ENCODE measurements at places on chromosomes 4 and X. TPM values are rescaled to one million over a fixed set of nuclear protein-coding genes. Genes with fewer than 3 reads are reported as not detected.

The RHOXF2 gene
- total RNA-seq: not detected

The ATP2B3 gene
- total RNA-seq: not detected

The WDR17 gene
- total RNA-seq: 0.70 TPM

The S100P gene
- total RNA-seq: 176 TPM

The GNRHR gene
- total RNA-seq: not detected

The KLHL8 gene
- 9.8 TPM for total RNA-seq

The NHS gene
- 0.71 TPM for total RNA-seq

The NOX1 gene
- total RNA-seq: not detected

The RRAGB gene
- total RNA-seq: 7.1 TPM

The PRSS12 gene
- not detected for total RNA-seq

The TAF7L gene
- not detected for total RNA-seq

GRCh38 chr4:6050551-6050950, 32.3 kb upstream of the C4orf50 start:
- DNase-seq: no peak

DNA sequence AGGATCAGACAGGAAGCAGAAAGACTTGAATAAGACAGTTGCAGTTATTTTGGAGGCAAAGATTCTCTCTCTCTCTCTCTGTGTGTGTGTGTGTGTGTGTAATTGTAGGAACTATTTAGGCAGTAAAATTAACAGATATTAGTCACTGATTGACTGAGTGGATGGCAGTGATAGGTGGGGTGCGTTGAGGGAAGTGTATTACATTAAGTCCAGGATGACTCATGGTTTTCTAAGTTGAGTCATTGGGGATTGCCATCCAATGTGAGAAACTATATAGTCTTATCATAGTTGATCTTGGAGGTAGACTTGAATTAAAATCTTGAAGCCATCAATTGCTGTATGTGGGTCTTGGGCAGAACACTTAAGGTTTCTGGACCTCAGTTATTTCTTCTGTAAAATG, 75.4 kb downstream of the AR start:
- DNase-seq: no peak

- DNase-seq: no peak
Measured at GRCh38 chr4:103098756-103099440, 736 bp downstream of the BDH2 start.

GRCh38 chr4:48005781-48006180, 10.7 kb downstream of the CNGA1 start:
- no peak for DNase-seq

DNA sequence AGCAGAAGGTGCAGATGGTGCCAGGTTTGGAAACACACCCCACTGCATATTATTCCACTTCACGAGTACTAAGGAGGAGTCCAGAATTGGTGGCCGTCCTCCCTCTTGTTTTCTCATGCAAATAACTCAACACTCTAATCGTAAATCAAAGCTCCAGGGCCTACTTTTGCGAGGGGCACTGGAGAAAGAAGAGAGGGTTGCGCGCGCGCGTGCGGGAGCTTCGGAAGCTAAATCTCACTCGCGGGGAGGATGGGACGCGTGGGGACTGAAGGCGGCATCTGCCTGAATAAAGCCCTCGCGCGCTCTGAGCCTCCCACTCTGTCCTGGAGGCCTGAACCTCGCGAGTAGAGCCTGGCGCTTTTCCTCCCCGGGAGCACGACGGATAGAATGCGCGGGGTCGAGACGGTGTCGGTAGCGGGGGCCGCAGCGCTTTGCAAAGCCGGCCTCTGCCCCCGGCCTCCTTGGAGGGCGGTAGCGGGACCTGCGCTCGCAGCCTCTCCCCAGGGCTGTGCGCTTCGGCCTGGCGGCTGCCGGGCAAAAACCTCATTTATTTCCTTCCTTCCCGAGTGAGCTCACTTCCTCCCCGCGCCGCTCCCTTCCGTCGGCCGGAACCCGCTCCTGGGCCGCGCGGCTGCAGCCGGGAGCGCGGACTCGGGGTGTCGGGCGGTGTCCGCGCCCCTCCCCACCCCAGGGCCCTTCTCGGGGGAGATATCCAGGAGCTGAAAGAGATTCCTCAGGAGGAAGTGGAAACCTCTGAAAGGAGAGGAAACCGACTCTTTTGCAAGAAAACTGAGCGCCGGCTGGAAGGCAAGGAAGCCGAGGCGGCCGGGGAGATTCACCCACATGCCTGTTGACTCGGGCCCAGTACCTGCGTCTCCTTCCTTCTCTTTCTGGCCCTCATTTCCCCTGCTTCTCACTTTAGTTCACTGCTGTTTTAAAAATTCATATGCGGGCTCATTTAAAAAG, 20.7 kb downstream of the HAND2 start:
- DNase-seq: no peak

DNA sequence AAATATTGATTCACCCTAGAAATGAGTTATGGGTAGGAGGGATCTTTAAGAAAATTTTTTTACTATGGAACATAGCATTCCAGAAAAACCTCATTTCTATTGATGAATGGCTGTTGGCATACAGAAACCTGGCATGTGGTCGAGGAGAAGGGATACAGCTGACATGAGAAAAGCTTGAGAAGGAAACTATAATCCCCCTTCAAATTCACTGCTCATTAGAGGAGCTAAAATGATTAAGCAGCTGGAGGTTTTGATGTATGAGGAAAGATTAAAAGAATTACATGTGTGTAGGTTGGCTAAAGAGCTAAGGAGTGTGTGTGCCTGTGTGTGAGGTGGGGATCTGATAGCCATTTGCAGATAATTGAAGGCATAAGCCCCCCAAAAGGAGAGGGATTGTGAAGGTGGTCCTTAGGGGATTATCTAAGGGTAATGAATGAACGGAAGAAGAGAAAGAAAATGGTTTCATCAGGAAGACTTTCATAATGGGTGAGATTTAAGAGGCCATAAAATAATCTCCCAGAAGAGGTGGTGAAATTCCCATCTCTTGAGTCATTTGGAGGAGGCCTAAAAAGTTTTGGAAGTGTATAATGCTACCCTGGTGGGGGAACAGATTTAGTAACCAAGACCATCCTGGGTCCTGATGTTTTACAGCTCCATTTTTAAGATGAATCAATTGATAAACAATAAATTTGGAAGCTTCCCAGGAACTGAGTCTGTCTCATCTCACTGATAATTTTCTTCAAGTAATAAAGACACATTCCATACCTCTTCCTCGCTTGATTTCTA, 272.0 kb upstream of the HAND2 start:
- no peak for DNase-seq

GRCh38 chr4:143381189-143382118, 44.8 kb downstream of the GAB1 start:
- DNase-seq: no peak

- DNase-seq: no peak
Measured at GRCh38 chr4:86338521-86338920, 21.3 kb downstream of the MAPK10 start.

DNA sequence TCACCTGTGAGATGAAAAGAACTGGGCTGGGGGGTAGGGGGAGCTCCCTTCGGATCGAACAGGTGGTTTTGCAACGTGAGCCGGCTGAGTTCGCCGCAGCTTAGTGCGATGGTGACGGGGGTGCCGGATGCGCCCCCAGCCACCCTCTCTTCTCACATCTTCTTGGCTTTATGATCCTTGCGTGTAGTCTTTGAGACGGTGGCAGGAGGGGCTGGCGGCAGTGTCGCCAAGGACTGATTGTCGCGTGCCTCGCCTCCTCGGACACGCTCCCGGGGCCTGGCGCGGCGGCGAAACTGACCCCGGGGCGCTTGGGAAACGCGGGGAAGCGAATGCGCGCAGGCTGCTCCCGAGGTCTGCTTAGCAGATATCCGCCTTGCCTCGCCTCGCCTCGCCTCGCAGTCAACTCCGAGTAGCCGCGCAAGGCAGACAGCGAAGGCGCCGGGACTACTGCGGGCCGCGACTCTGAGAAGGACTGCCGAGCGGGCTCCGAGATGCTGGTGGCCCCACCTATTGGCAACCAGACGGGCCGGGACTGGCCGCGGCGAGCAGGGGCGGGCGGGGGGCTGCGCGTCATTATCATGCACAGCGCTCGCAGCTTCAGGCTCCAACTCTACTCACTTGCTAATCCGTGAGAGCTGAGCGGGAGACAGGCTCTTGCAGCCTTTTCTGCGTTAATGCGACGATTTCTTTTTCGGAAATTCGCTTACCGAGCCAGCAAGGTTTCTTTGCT, 1.5 kb downstream of the GRID2 start:
- DNase-seq: no peak

DNA sequence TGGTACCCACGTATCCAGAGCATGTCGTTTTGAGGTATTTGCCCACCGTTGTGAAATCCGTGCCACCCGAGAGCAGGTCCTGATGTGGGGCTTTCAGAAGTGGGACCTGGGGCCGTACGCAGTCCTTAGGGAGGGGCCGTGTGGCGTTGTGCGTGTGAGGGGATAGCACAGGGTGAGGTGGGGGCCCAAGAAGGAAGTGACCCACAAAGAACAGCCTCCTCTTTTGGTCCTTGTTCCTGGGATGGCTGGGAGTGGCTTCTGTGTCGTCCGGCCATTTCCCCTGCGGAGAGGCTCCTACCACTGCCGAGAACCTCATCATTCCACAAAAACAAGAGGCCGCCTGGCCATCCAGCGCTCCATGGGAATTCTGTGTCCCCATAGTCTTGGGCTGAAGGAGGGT, 17.0 kb upstream of the MSANTD1 start:
- no peak for DNase-seq

DNA sequence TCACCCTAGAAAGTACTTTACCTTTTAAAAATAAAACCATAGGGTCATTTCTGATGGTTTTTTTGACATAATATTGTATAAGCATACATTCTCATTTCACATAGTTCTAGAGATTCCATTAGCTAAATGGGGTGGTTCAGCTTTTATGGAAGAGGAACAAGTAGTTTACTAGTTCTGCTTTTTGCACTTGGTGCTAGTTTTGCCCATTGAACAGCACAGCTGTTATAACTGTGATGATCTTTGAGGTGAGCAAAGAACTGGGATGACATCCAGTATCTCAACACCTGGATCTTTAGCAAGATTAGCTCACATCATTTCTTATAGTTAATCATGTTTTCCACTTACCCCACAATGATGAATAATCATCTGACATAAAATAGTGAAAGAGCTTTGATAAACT, 40.9 kb downstream of the MOB1B start:
- no peak for DNase-seq

DNA sequence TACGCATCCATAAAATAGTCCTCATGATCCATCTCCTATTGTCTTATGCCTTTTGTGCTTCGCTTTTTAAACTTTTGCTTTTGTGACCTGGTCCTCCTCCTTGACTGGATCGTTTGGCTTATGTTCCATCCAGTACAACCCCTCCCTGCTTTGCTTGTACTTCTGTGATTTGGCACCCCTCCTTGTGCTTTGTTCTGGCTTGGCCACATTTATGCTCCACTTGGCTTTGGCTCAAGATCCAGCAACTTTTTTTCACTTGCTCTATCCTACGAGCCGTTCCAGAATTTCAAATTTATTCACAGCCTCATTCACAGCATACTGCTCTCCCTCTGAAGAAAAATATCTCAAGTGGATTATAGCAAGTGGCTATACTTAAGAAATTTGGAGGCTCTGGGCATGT, 28.0 kb upstream of the GLRA2 start:
- no peak for DNase-seq

DNA sequence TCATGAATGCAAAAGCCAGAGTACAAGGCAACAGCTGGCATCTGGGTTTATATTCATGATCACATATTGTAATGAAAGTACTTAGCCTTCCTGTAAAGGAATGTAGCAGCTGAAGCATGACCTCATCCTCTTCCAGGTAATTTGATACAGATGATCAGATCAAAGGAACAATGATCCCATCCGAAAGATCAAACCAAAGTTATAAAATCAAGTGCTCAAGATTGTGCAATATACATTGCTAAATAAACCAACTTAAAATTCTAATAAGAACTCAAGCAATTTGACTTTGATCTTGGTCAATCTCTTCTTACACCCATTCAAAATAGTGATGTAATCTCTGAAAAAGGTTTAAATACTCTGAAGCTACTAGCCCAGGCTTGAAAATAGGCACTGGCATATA, 113.1 kb upstream of the INPP4B start:
- no peak for DNase-seq

DNA sequence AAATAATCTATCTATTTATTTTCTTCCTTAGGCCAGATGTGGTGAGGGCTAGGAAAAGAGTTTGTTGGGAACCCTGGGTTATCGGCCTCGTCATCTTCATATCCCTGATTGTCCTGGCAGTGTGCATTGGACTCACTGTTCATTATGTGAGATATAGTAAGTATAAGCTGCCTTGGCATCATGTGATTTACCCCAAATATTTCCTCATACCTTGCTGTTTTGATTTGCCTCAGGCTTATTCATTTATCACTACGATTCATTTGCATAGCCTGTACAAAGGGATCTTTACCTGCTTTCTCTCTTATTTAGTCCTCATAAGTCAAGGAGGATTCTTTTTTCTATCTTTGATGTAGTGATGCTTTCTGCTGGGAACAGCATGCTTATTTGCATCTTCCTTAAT, 14.5 kb downstream of the TMPRSS11E start:
- no peak for DNase-seq

- DNase-seq: no peak
Measured at GRCh38 chr4:48445704-48446103, 37.4 kb upstream of the SLC10A4 start.

- no peak for DNase-seq
Measured at GRCh38 chrX:85111347-85111746, 107.7 kb downstream of the APOOL start.

DNA sequence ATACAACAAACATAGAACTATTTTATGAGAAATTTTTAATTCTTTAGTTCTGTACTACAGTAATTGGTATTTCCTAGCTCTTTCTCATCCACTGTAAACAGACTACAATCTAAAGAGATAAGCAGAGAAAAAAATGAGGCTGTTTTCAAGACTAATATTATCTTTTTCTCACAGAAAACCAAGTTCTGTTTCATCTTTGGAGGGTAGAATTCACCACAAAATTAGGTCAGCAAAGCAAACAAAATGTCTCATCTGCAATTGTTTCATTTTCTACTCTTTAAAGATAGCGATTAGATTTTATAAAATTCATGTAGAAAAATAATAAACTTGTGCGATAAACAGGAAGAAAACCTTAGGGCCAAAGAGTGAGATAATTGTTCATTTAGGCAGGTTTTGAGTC, 10.8 kb downstream of the APOO start:
- no peak for DNase-seq

- no peak for DNase-seq
Measured at GRCh38 chr4:180542445-180543100, 1700.6 kb upstream of the TENM3 start.

DNA sequence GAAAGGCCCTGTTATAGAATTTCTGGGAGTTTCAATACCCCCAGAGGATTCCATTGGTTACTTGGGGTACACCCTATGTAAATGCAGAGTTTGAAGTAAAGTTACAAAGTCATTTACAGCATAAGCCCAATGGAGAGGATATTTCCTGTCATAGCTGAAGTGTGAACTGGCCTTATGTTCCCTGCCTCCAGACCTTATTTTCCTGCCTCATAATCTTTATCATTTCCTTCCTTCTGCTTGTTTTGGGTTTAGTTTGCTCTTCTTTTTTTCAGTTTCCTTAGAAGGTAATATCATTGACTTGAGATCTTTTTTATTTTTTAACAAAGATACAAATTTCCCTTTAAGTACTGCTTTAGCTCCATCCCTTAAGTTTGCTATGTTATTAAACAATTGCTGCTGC, 85.4 kb downstream of the PPEF1 start:
- no peak for DNase-seq
